HFFc6 (cell line): ENCODE measurements at places on chromosomes 12 and 14.

- peaks cover 28% of the 10 kb centered on the region for H3K4me1 ChIP-seq
- H3K27ac ChIP-seq, result peak overlapping the region; percentile 42
- H3K36me3 ChIP-seq, result peaks cover 34% of the 10 kb centered on the region
- no peak for DNase-seq
Measured at GRCh38 chr12:128791395-128792322, 32.1 kb downstream of the SLC15A4 start.

DNA sequence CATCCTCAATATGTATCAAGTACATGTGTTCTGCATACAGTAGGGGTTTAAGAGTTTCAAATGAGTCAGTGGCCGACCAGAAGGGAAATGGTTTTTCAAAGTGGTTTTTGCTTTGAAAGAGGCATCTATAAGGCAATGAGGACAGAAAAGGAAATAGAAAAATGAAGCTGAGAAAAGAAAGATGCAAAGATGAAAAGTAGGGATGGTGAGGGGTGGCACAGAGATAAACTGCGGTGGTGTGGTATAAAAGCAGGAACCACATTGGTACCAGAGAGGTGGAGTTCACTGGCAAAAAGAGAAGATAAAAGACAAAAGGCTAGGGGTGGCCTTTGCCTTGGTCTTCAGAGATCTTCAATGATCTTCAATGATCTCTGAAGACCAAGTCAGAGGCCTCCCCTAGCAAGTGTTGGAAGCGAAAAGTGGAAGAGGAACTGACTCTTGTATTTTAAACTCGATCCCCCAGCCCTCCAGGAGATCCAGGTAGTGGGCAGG, 144.0 kb upstream of the KRR1 start:
- H3K4me1 ChIP-seq, result peaks cover 56% of the 10 kb centered on the region
- H3K4me3 ChIP-seq, result no peak overlapping the region
- no peak for DNase-seq
- H3K36me3 ChIP-seq, result peaks cover 16% of the 10 kb centered on the region
- peak overlapping the region; percentile 14; the same call in 1 of the 2 replicates for H3K27ac ChIP-seq

DNA sequence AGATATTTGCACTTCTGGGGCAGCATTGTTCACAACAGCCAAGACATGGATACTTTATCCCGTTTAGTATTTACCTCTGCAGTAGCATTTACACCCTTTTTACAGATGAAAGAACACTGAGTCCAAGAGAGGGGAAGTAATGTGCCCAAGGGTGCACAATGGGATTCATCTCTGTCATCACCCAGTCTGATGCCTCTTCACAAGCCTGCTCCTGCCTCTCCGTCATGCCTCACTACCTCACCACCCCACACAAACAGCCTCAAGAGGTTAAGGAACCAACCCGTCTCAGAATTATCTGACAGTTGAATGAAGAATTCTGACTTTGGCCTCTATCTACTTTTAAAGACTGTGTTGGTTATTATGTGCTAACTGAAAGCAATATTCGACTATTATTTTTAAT, 368.4 kb downstream of the ATP23 start:
- H3K27ac ChIP-seq, result peak overlapping the region; percentile 83
- H3K36me3 ChIP-seq, result peaks cover 14% of the 10 kb centered on the region
- peaks cover 61% of the 10 kb centered on the region for H3K4me1 ChIP-seq

GRCh38 chr14:89851106-89851505, 103.4 kb downstream of the EFCAB11 start:
- DNase-seq, result no peak
- no peak overlapping the region for H3K27ac ChIP-seq
- peaks cover 34% of the 10 kb centered on the region for H3K4me1 ChIP-seq
- peaks cover 8% of the 10 kb centered on the region for H3K36me3 ChIP-seq

DNA sequence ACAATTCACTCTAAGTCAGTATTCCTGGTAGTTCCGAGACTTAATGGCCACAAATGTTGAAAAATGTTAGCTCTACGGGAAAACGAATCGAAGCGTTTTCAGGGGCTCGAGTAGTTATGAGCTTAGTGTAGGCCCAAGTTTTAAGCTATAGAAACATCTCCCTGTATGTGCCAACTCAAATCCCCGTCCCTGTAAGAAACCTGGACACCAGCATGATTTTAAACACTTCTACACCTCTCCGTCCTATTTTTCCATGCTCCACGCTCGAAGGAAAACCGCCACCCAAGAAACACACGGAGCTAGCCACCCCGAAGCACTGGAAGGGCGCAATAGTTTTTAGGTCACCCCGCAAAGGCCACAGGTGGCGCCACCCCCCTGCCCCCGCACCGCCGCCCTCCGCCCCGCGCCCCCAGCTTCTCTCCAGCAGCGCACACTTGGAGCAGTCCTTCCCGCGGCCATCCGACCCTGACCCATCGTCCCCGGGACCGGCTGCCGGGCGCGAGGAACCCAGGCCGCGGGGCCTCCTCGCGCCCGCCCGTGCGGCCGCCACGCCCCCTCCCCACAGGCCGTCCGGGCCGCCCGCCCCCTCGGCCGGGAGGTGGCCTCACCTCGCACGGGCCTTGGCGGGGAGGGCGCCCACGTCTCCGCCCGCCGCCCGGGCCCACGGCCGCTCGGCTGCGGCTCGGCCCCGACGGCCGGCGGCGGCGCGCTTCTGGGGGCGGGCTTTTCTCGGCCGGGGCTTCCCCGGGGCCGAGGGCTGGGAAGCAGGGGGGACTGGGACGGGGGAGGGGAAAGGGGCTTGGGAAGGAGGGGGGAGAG, 522 bp downstream of the R3HDM2 start:
- peak overlapping the region; percentile 97 for H3K27ac ChIP-seq
- H3K4me3 ChIP-seq, result peak overlapping the region; percentile 93
- no peaks in the 10 kb centered on the region; the same call in none of the 2 replicates for H3K27me3 ChIP-seq
- peak; percentile 6 for DNase-seq

- 0 out of 2 replicates have a peak, but pooled peaks cover 3% of the 10 kb centered on the region for H3K27me3 ChIP-seq
- no peak for DNase-seq
- H3K4me3 ChIP-seq, result no peak overlapping the region
- H3K36me3 ChIP-seq, result no peaks in the 10 kb centered on the region
- H3K27ac ChIP-seq, result no peak overlapping the region
- no peaks in the 10 kb centered on the region for H3K4me1 ChIP-seq
Measured at GRCh38 chr12:14613718-14614117, 46.0 kb upstream of the PLBD1 start.

GRCh38 chr12:32995623-32996022, 99.0 kb upstream of the PKP2 start:
- no peaks in the 10 kb centered on the region for H3K36me3 ChIP-seq
- no peak overlapping the region for H3K27ac ChIP-seq
- no peak overlapping the region for H3K4me3 ChIP-seq
- no peak for DNase-seq

- DNase-seq, result no peak
- H3K4me3 ChIP-seq, result no peak overlapping the region
- no peak overlapping the region for H3K27ac ChIP-seq
- H3K27me3 ChIP-seq, result peaks cover 3% of the 10 kb centered on the region
- no peaks in the 10 kb centered on the region for H3K36me3 ChIP-seq
Measured at GRCh38 chr14:105902131-105902898, 375.9 kb downstream of the TMEM121 start.

DNA sequence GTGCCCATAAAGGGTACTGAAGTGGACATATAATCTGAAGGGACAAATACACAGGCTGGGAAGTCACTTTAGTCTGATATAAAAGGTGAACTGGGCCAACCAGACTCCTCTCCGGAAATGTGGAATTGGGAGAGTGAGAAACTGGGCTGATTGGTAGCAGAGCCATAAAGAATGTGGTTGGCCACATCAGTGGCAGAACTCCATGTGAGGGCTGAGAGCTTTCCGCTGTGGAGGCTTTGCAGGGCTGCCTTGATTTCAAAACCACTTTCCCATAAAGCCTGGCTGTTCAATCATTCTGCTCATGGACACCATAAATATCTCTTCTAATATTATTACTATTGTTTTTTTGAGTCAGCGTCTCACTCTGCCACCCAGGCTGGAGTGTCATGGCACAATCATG, 220.3 kb downstream of the MON2 start:
- peak; percentile 16 for DNase-seq
- no peak overlapping the region for H3K4me3 ChIP-seq
- H3K4me1 ChIP-seq, result peaks cover 60% of the 10 kb centered on the region
- H3K36me3 ChIP-seq, result peaks cover 10% of the 10 kb centered on the region; the same call in 1 of the 2 replicates
- no peaks in the 10 kb centered on the region; the same call in 1 of the 2 replicates for H3K27me3 ChIP-seq
- no peak overlapping the region for H3K27ac ChIP-seq

GRCh38 chr14:96011131-96011530, 28.0 kb upstream of the C14orf132 start:
- no peak overlapping the region for H3K4me3 ChIP-seq
- H3K4me1 ChIP-seq, result no peaks in the 10 kb centered on the region
- H3K27me3 ChIP-seq, result peaks cover 5% of the 10 kb centered on the region
- no peak for DNase-seq
- H3K36me3 ChIP-seq, result peaks cover 13% of the 10 kb centered on the region
- no peak overlapping the region for H3K27ac ChIP-seq
